ENCODE measurements at places on chromosomes 16 and 17.

- no peak for DNase-seq
Measured at GRCh38 chr17:82949984-82950383, 110.2 kb upstream of the ZNF750 start.

- no peak for DNase-seq
Measured at GRCh38 chr17:58504826-58505351, 9.5 kb downstream of the MTMR4 start.

DNA sequence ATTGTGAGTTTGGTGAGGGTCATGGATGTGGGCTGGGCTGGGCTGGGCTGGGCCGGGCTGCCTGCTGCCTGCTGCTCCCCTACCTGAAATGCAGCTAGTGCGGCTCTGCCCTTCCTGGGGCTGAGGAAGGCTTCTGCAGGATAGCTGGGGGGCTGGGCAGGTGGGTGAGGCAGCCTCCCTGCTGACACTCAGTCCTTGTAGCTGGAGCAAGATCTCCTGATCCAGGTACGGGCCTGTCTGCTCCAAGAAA lies 4.7 kb downstream of the RPL13 start:
- no peak for DNase-seq

- DNase-seq, result no peak
Measured at GRCh38 chr16:30351001-30351441, 4.1 kb downstream of the CD2BP2 start.

DNA sequence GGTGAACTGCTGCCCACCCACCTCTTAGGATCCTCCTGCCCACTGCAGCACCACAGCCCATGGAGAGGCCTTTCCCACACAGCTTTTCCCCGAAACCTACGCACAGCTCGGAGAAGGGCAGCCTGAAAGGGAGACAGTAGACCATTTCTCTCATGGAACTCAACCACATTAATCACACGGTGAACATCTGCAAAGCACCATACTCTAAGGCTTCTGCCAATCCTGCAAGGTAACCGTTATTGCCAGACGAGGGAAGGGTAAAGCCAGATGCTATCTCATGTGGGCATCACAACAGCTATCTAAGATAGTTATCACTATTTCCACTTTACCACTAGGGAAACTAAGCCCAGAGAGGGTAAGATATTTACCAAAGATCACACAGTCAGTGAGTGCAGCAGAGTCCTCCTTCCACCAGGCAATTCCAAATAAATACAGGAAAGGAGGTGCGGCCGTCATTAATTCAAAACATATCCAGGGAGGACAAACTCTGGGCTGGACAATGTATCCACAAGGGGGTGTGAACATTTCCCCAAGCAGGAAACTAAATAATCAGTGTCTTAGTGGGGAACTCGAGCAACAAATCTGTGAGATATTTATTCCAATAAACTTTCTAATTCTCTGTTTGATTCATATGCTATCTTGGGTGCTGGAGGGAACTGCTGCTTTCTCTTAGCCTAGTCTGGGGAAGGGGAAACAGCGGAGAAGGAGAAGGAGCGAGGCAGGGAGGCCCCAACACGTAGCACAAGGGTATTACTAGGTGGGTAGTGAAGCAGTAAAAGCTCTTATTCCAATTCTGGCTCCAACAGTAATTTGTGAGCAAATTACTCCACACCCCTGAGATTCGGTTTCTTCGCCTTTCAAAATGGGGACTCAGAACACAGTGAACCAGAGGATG lies 723 bp downstream of the TMEM186 start:
- DNase-seq, result no peak

- DNase-seq, result no peak
Measured at GRCh38 chr17:68441070-68441770, 16.1 kb downstream of the WIPI1 start.

- no peak for DNase-seq
Measured at GRCh38 chr16:8798174-8798527, 512 bp downstream of the PMM2 start.

- DNase-seq, result no peak
Measured at GRCh38 chr16:35598696-35599332, 2139.4 kb downstream of the TP53TG3F start.

- DNase-seq, result no peak
Measured at GRCh38 chr16:59701963-59702930, 968.1 kb upstream of the GOT2 start.

DNA sequence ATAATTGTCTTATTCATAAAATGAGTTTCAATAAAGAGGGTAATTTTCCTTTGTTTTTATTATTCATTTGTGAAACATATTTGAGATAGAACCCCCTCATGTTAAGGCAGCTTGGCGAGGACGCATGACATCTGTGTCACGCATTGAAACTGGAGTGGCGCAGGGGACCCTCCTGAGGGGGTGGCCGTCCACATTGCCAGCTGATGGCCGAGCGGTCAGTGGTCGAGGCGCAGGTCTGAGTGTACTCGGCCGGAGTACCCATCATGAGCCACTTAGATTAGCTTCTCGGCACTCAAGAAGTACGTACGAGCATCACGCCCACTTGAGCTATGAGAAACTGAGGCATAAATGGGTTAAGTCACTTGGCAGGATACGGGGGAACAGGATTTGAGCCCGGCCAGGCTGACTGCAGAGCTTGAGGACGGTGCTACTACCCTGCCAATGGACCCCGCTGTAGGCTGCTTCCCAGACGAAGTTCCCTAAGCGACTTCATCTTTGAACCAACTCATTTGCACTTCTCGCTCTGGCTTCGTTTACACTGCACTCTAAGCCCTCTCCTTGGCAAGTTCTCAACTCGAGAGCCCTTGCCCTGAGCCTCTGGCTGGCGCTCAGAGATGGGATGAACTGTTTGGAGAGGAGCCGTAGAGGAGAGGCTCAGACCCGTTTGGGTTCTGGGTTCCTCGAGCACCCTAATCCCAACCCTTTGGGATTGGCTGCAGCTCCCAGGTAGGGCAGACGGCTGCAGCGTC lies 91.8 kb downstream of the SDK2 start:
- DNase-seq, result no peak

GRCh38 chr17:41692722-41693521 lies 4.2 kb downstream of the EIF1 start:
- DNase-seq, result no peak

GRCh38 chr17:43994272-43995149 lies 9.9 kb upstream of the NAGS start:
- DNase-seq, result peak; percentile 85

GRCh38 chr17:65627891-65628643 lies 66.6 kb upstream of the AXIN2 start:
- DNase-seq, result peak; percentile 5

GRCh38 chr17:838486-838885 lies 56.3 kb downstream of the MRM3 start:
- no peak for DNase-seq
